ENCODE measurements at places on chromosomes 3 and 15.
A peak's percentile ranks its signal among the peaks of the same experiment; 100 is the strongest.

- DNase-seq = no peak
These were observed 15.8 kb downstream of the NR2E3 start for GRCh38 chr15:71826196-71826595.

DNA sequence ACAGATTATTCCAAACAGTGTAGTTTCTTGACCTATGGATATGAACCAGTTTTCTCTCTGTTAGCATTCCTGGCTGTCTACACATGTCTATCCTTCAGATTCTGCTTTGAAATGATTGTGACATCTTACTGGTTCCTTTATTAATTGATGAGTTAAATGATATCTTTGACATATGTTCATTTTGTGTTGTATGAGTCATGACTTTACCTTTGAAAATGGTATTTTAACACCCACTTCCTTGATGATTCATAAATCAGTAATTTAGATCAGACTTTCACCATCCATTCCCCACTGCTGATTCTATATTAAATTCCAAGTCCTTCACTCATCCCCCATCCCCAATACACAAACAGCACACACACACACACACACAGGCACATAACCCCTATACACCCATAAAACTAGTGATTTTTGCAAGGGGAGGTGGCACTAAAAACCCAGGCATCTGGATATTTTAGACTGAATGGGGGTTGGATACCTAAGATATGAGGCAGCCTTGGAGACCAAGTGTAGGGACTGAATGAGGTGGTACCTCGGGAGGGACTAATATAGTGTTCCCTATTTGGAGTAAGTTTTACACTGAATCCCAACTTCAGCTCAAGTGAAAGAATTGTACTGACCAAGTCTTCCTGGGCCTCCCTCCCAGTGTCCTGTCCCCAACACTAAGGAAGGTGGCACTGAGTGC is 9.7 kb downstream of the CCK start:
- DNase-seq = peak; percentile 82

DNA sequence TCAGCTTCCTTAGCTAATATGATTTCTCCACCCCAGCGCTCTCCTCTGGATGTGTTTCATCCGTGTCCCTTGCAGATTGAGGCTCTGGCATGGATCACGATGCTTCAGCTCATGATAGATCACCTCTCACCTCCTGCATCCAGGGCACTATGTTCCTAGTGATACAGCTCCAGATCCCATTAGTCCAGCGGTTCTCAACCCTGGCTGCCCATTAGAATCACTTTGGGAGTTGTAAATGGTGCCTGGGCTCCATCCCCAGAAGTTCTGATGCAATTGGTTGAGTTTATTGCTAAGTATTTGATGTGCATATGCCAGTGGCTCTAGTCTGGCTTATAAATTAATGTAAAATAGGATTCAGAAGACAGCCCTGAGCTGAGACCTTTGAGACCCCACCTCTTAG is 34.5 kb downstream of the INSYN1 start:
- no peak for DNase-seq

DNA sequence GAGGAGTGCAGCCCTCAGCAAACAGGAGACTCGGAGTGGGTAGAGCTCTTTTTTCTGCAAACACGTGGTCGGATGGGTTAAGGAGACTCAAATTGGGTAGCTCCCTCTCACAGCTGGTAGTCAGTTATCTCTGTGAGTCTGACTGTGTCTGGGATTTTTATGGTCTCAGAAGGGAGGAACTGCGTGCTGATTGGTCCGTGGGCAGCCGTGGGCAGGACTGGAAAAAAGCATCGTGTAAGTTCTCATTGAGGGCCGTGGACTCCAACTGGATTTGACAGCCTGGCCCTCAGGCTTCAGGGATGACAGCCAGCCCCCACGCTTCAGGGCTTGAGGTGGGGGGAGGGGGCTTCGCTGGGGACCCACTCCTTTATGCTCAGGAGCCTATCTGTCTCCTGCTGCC is 463.9 kb downstream of the EPHA3 start:
- no peak for DNase-seq

Data from astrocyte (in vitro differentiated cells and primary cell).